Central memory CD4-positive, alpha-beta T cell (primary cell): ENCODE measurements at places on chromosomes 2 and 18.

DNA sequence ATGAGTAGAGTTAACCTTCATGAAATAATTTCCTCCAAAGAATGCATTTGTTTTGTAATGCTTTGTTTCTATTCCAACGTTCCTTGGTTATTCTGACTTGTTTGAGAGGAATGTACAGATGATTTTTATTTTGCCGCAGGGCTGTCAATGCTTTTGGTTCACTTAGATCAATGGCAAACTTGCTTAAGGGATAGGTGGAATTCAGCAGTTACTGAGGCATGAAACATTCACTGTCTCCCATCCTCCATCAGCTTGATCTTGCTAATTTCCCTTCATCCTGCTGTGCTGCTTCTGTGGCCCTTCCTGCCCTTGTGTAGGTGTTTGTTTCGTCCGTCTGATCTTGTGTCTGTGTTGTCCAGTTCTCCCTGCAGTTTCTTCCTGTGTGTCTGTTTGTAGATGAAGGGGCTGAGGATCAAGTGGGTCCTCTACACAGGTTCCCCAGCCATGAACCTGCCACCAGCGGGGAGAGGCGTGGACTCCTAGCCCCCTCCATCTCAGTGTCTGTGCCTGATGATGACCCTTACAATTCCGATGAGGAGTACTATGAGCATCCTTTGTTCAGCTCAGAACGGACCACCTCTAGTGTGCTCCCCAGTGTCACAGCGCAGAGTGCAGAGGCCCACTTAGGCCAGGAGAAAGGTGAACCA is 84.2 kb upstream of the UNC80 start:
- DNase-seq, result no peak

DNA sequence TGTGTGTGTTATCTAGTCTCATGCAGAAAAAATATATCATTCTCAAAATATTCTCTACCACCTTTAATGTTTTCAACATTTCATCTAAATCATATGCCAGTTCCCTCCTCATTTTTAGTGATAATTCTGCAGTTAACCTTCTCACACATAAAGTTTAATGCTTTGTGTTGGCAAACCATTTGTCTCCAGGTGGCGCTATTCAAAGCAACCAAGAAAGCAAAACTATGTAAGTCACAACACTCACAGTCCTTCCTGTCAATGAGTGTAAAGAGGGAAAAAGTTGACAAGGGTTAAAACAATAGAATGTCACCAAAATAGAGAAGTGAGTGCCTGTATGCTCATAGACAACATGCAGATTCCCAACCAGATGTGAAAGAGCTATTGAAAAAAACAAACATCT is 961.6 kb upstream of the LRRTM1 start:
- no peak for DNase-seq

DNA sequence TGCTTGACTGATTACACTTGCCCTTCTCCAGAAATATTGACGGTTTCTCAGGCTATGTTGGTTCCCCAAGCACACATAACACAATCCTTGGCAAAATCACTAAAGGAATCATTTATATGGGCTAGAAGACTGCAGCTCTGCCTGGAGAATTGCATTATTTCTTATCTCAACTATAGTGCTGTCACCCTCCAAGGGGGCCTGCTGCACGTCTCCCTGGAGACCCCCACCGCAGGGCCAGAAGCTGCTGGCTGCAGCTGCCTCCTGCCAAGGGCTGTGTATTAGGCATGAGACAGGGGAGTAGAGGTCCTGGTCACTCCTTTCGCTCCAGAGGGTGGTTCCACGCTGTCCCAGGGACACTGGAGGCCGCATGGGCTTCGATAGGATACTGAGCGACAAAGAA is 76.6 kb downstream of the LRRC30 start:
- no peak for DNase-seq

DNA sequence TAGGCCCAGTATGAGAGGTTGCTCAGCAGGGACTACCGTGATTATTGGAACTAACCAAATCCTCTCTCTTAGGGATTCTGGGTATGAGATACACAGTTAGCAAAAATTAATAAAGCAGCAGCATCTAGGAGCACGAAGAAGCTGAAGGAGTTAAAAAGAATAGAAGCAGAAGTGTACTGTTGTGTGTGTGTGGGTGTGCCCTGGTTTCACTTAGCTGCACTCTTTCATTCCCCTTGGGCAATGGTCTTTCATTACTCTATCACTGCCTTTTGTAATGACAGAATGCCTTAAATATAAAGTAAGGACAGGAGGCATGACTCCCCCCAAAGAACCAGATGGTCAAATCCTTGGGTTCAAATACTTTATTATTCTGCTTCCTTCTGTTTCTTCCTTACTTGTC is 115.9 kb upstream of the CD302 start:
- DNase-seq, result no peak

- DNase-seq, result no peak
Measured at GRCh38 chr2:196558497-196558896, 81.0 kb upstream of the CCDC150 start.

- DNase-seq, result no peak
Measured at GRCh38 chr18:13120983-13121441, 97.5 kb upstream of the LDLRAD4 start.

GRCh38 chr18:3830604-3831003 is 380.6 kb downstream of the TGIF1 start:
- no peak for DNase-seq

- DNase-seq, result no peak
Measured at GRCh38 chr2:128454980-128455720, 136.5 kb upstream of the HS6ST1 start.

DNA sequence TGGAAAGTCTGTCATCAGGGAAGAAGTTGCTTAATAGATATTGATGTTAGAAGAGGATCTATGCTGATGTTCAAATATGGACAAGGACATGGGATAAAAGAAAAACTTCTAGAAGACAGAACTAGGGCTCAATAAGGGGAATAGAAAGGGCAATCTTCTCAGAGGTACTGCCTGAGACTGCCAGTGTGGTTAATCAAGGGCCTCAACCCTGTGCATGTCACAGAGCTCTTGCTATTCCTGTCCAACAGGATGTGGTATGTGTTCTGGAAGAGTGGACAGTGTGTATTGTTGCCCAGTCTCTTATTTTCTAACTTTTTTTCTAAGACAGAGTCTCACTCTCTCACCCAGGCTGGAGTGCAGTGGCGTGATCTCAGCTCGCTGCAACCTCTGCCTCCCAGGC is 27.8 kb upstream of the RNF125 start:
- DNase-seq, result no peak

- no peak for DNase-seq
Measured at GRCh38 chr2:220006152-220006621, 378.8 kb downstream of the SLC4A3 start.

DNA sequence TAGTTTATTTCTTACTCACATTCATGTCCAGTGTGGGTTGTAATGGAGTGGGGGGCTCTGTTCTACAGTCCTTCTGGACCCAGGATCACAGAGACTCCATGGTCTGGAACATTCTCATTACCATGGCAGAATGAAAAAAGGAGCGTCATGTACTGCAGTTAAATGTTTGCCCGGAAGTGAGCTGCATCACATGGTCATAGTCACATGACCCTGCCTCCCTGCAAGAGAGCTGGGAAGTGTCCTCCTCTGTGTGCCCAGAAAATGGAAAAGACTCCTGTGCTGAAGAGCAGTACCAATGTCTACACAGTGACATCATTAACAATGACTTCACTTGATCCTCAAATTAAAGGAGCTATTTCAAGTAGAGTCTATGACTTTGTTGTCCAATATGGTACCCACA is 74.0 kb upstream of the ZBTB14 start:
- no peak for DNase-seq

- DNase-seq, result no peak
Measured at GRCh38 chr2:185147361-185147760, 549.0 kb downstream of the ZNF804A start.

DNA sequence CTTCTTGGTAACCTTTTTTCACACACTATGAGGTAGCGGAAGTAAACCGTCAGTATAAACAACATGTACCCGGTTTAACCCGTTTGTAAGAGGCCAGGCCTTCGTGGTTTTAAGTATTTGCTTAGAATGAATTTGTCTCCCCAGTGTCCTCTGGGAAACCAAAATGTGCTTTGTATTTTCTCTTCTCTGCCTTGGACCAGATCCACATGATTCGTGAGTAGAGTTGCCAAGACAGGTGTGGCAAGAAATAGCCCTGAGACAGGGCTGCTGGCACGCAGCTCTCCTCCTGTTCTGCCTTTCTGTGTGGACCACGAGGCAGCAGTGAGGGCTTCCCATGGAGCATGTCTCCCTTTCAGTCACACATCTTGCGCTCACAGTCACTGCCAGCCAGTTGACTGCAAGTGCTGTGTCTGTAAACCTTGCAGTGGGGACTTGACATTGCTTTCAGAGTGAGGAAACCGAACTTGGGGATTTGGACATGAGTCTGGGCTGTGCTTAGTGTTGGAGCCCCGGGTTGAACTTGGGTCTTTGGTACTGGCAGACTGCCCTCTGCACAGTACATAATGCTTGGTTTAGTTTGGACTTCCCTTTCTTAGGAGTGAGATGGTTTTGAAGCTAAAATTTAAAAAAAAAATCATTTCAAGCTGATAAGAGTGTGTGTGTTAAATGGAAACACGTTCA is 19.1 kb downstream of the BCL2L11 start:
- DNase-seq, result no peak

GRCh38 chr2:156401861-156402260 is 34.3 kb upstream of the GPD2 start:
- no peak for DNase-seq

GRCh38 chr2:33529771-33530481 is 53.5 kb downstream of the RASGRP3 start:
- DNase-seq, result no peak

GRCh38 chr2:159227467-159227866 is 59.0 kb downstream of the WDSUB1 start:
- DNase-seq, result no peak

- DNase-seq, result no peak
Measured at GRCh38 chr18:63477968-63478367, 1.2 kb downstream of the SERPINB5 start.

DNA sequence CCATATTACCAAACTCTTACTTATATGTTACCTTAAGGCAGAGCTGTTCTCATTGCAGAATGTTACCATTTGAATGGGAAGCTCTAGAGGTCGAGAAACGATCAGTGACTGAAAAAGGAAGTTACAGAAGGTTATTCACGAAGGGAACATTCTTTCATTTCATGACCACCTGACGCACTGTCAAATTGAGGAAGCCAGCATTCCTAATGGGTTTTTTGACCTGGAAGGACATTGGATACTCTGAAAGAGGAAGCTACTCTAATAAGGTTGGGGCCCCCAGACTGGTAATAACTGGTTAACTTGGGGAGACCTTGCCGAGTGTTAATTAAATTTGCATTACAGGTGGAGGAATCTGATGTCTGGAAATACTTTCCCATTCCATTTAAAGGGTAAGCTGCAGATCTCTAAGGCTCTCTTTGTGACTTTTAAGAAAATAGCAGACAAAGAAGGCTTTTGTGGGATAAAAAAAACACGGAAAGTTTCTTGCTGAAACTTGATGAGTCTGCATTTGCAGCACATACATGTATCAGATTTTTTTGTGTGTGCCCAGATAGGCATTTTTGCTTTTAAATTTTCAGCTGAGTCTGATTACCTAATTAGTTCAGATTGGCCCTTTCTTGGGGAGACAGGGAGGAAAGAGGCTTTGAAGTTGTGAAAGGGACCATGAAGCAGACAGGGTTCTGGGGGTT is 137.1 kb downstream of the LTBP1 start:
- DNase-seq, result no peak

GRCh38 chr18:57052759-57053158 is 94.1 kb upstream of the BOD1L2 start:
- DNase-seq, result no peak

- DNase-seq, result no peak
Measured at GRCh38 chr2:194104687-194105086, 1552.3 kb upstream of the SLC39A10 start.

DNA sequence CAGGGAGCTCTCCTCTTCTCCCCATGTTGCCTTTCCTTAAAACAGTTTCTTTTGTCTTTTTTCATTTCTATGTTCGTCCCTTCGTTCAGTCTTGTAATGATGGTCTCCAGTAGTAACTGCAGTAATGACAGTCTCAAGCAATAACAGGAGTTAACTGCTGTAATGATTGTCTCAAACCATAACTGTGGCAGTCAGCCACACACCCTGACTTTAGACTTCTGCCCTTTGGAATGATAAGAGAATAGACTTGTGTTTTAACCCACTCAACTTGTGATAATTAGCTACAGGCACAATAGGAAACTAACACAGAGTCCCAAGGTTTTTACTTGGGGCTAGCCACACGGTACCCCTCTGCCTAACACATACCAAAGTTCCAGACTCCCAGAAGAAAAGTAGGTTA is 12.1 kb downstream of the TMEM131 start:
- DNase-seq, result no peak

DNA sequence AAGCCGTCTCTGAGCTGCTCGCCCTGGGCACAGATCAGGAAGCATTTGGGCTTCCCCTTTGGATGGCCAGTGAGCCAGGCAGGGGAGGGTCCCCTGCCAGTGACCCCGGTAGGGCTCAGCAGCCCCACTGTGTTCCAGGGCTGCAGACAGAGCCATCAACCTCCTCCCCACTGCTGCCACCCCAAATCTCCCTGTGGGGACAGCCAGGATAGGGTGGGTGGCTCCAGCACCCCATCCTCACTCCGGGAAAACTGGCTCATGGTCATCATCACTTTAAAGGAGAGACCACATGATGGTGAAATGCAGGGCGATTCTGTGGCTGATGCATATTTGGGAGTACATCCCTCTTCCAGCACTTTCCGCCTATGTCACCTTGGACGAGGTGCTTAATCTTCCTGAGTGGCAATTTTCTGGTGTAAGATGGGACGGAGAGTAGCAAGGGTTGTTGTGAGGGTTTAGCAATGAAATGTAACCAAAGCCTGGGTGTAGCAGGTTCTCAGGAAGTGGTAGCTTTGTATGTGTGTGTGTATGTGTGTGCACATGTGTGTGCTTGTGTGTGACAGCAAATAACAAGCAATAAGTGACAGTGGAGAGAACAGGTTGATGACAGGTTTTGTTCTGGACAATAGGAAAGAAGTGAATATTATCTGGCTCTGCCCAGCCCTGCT is 61.8 kb downstream of the ACAA2 start:
- peak; percentile 62 for DNase-seq

- DNase-seq, result no peak
Measured at GRCh38 chr2:37037771-37038170, 46.4 kb downstream of the HEATR5B start.

DNA sequence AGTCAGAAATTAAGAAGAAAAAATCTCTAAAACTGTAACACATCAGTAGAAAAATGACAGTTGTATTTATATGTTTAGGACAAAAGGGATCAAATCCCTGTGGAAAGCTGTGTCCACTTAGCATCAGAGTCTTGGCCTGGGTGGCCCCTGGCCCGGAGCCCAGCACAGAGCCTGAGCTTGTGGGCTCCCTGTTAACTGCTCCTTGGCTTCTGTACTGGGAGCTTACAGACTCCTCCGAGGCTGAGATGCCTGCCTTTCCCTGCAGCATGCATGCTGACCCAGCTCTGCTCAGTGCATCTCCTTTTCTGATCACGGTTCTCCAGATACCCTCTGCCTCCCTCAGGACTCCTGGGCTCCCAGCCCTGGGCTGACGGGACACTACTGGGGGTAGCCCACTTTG is 98.1 kb downstream of the DCDC2C start:
- DNase-seq, result no peak

DNA sequence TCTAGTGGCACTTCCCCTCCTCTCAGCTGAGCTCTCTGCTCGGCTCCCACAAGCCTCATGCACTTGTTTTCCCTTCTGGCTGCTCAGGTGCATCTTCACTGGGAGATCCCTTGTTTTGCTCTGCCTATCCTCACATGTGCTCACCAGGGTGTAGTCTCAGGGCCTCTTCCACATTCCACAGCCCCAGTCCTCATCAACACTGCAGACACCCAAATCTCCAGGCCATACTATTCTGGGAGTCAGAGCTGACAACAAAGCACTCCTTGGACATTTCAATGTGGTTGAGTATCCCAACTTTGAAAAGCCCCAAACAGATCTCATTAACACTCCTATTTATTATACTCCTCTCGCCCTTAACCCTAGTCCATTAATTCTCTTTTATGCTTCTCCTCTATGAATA is 71.3 kb downstream of the CCDC93 start:
- no peak for DNase-seq
